Stimulated activated CD8-positive, alpha-beta memory T cell treated with anti-CD3 and anti-CD28 coated beads, Interleukin-7, amount 100 ng/mL, for 24 hours (primary cell): ENCODE measurements at places on chromosomes 3 and 15.

DNA sequence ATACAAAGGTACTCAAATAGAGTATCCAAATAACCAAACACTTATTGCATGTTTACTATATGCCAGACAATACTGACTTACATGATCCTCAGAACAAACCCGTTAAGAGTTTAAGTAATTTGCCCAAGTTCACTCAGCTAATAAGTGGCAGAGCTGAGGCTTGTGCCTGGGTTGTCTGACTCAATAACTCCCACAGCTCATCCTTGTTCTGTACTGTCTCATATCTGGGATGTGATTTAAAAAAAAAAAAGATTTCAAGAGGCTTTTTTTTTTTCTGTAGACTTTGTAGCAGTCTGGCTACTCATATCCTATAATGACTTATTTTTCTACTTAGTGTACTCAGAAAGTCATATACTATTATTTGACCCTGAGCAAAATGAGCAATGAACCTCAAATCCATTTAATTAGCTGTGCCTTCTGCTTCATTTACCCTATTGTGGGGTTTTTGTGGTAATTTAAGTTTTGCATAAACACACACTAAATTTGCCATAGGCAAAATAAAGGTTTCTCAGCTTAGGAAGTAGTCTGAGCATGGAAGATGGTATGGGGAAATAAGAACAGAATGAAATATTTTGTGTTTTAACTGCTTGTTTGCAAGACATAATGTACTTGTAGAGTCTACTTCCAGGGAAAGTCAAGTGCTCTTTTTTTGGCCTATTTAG is 3.1 kb downstream of the NSUN3 start:
- DNase-seq = no peak

DNA sequence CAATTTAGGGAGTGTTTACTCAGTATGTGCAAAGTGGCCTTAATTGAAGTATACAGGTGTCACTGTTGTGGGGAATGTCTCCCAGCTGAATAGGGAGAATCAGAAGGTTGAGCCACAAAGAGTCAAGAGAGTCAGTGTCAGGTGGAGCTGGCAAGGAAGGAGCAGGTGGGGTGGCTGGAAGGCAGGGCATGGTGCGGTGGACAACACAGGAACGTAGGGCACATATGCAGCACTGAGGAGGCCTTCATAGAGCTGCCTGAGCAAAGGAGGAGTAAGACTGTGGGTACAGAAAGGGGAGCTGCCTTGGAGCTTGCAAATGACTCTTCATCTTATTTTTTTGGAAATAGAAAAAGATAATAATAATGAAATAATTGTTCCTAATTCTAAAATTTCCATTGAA is 20.0 kb downstream of the ARHGEF3 start:
- no peak for DNase-seq

GRCh38 chr3:186638259-186638658 is 1.9 kb upstream of the FETUB start:
- no peak for DNase-seq

DNA sequence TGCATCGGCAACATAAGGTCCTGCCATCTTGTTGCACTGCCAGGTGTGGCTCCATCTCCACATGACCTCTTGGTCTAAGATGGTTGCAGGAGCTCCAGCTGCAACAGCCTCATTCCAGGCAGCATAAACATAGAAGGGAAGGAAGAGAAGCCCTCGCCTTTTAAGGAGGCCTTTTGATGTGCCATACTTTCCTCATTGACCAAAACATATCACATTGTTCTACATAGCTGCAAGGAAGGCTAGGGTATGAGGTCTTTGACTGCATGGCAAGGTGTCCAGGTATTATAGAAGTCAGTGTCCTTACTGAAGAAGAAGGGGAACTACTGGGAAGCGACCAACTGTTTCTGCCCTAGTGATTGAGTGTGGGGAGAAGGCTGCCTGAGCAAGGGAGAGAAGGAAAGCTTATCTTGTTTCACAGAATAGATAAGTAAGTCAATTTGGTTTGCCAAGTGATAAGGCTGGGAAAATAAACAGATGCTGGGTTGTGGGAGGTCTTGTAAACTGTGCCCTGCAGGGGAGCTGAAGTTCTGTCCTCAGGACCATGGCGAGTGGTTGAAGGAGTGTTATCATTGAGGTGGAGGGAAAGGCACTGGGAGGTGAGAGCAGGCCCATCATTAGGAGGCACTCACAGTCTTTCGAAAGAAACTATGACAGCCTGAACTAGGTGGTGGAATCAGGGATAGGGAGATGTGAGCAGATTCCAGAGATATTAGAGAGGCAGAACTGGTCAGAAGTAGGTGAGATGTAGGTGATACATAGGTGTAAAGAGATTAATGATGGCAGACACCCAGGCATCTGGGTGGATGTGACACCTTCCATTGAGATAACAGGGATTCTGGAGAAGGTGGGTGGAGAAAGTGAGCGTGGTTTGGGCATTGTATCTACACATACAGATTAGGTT is 93.8 kb upstream of the IGF1R start:
- DNase-seq = no peak

DNA sequence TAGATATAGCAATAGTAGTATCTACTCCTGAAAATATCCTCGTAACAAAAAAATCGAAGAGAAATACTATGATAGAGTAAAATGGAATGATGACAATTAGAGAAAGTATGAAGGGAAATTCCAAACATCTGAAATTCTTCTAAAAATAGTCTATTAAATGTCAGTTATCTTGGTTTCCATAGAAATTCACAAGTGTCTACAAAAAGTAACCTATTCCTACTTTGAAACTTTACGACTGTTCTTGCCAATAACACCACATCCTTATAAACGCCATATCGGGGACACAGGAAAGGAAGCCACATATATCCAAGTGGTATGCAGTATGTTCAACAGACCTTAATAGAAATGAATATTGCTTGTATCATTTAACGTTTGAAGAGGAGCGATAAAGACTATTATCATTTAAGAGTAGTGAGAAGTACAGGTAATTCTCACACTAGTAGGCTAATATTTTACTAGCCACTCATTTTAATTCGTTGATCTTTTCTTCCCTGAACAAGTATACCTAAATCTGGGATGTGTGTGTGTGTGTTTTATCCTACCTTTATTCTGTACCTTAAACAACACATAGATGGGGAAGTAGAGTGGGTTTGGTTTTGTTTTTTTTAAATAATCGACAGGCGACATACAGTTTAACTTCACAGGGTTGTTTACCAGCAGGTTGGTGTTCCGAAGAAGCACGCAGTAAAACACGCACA is 1.2 kb downstream of the GPR176 start:
- no peak for DNase-seq

DNA sequence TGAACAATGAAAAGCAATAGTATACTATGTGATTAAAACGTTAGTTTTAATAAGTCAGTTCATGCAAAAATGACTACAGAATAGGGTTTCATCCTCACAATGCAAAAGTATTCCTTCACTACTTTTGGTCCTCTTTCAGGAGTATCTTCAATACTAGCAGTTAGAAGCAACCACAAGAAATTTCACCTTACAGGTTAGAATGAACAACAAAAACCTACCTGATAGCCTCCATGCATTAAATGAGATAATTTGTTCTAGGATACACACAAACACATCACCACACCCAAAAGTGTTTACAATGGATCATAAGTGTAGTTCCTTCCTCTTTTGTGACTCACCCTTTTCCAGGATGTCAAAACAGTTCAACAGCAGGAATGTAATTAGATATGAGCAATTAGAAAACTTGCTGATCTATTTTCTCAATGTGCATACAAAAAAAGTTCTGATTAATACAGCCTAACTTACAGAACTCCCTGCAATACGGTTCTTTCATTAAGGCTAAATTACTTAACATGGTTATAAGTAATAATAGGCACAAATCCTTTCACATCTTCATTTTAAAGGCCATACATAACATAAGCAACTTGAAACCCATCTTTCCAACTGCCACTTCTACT is 21.6 kb downstream of the UACA start:
- no peak for DNase-seq

GRCh38 chr3:72630969-72631344 is 217.3 kb downstream of the SHQ1 start:
- DNase-seq = no peak

GRCh38 chr3:39657075-39657474 is 152.3 kb upstream of the MYRIP start:
- no peak for DNase-seq

- no peak for DNase-seq
These were observed 69.4 kb downstream of the FEM1B start for GRCh38 chr15:68346979-68347378.

GRCh38 chr15:74370471-74370870 is 3.0 kb upstream of the CYP11A1 start:
- DNase-seq = no peak

DNA sequence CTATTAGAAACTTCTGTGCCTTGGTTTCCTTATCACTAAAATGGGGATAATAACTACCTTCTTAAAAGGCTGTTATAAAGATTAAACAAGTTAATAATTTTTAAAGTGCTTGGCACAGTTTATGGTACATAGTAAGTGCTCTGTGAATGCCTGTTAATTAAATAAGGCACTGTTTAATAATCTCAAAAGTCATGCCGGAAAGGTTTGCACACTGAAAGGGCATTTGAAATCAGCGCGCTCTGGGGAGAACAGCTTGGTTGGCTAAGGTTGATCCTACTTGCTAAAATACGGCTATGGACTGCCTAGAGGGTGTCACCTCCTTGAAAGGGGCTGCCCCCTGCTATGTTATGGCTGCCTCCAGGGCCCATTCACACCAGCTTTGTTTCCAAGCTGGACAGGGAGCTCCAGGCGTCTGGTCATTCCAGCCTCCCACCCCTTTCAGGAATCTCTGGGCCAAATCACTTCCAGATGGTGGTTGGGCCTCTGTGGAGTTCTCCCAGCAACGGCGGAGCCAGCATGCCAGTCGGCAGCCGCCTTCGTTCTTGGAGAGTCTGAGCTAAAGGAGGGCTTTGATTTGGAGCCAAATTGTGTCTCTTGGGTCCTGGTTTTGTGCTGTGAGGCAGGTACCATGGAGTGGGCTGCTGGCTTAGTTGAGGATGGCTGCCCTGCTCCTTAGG is 5.9 kb downstream of the FLNB start:
- DNase-seq = no peak

- no peak for DNase-seq
These were observed 80.4 kb upstream of the TMEM158 start for GRCh38 chr3:45306406-45307008.

DNA sequence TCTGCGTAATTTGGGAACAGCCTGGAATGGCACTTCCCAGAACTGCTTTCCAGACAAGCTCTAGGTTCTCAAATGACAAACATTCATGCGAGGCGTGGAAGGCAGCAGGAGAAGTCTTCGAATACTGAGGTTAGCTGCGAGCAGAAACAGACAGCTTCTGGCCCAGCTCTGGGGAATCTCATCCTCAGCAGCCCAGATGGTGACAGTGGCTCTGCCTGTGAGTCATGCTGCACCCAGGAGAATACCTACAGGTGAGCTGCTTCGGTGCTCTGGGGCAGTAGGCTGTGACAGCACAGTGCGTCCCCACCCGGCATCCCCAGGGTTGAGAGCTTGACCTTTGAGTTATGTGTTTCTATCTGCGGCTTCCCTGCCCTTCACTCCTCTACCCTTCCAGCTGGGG is 258.6 kb downstream of the KLF13 start:
- DNase-seq = no peak

DNA sequence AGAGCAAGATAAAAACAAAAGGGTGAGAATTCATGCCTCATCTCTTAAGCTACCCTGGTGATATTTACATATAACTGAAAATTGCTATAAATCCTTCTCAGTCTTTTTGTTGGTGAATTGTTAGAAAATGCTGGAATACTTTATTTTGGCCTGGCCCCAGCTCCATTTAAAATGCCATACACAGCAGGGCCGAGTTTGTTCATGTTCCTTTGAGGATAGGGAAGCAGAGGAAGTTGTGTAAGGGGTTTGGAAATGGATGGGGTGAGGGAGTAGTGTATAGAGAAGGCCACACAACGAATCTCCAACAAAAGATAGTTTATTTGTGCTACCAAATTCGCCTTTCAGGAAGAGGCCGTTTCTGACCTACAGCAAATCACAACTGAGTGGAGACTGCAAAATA is 78.6 kb upstream of the ADAMTS9 start:
- DNase-seq = no peak

DNA sequence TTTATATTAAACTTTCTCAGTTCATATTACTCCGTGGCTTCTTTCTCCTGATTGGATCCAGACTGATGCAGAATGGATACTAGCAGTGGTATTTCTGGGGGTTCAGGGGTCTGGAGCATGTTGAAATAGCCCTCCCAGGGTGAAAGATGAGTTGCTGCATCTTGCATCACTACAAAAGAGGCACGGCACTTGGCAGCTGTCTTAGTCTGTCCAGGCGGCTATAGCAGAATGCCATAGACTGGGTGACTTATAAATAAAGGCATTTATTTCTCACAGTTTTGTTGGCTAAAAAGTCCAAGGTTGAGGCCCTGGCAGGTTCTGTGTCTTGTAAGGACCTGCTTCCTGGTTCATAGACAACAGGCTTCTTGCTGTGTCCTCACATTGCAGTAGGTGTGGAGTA is 660 bp upstream of the BCL2L10 start:
- no peak for DNase-seq

- no peak for DNase-seq
These were observed 100.4 kb upstream of the TGFBR2 start for GRCh38 chr3:30505866-30506520.

DNA sequence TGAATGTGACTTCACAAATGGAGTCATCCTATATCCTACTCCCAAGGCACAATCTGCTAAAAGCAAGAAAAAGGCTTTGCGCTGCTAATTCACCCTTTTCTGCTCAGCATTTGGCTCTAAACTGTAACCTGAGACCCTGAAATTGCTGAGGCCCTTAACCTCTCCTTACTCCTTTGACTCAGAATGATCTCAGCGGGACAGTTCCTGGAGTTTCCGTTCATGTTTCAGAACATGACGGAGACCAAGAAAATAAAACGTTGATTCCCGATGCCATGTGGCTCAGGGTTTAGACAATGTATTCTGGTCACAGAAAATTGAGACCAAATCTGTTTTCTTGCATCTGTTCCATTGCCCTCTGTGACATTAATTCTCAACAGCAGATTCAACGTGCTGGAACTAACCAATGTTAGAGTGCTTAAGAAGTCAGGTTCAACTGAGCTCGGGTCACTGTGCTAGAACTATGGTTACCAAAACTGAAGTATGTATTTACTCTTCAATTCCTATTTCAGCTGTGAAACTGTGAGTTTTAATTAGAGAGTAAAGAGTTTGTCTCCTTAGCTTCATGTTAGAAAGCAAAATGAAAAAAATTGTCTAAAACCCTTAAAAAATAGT is 45.4 kb upstream of the TMC3 start:
- DNase-seq = no peak

GRCh38 chr3:134473868-134474546 is 11.8 kb downstream of the ANAPC13 start:
- peak; percentile 68 for DNase-seq

DNA sequence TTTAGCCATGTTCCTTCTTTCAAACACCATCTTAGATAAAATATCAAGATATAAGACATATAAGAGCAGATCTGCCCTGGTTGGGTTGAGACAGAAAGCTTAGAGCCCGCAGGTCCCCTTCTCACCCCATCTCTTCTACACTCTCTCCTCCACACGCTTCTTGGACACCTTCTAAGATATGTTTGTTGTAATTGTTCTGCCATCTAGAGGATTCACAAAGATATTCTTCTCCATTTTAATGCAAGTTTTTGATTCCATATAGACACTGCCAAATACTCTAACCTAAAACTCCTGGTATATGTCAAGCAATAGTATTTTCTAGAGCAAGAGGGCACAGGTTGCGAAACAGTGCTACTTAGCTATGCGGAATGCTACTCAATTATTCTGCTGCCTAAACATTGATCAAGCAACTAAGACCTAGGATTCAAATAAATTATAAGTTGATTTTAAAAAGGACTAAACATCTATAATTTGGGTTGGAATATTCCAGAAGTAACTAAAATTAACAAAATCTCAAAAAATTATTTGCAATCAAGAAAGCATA is 6.8 kb downstream of the CHRM5 start:
- DNase-seq = no peak

GRCh38 chr3:160676547-160677303 is at the start of gene ARL14:
ARL14 (plus strand) TSS chr3:160677160; CDS start chr3:160677347, 187 bp downstream.
- DNase-seq = no peak
